ENCODE measurements at places on chromosomes 12 and 14. TPM values are rescaled to one million over a fixed set of nuclear protein-coding genes. Genes with fewer than 3 reads are reported as not detected.

The OASL gene
- total RNA-seq: under 0.01 TPM

The CAPZA3 gene
- total RNA-seq: not detected

The FGD6 gene
- 8.1 TPM for total RNA-seq

The DYNLL1 gene
- total RNA-seq: 220 TPM

The RNASE3 gene
- not detected for total RNA-seq

The KLRG1 gene
- 7.9 TPM for total RNA-seq

The GPR84 gene
- total RNA-seq: not detected

The APOF gene
- total RNA-seq: not detected

The MOK gene
- total RNA-seq: 22.9 TPM

The MYH6 gene
- total RNA-seq: not detected

The MRPL42 gene
- 72.8 TPM for total RNA-seq

The RFX4 gene
- total RNA-seq: 6.4 TPM
